ENCODE measurements at places on chromosomes 16 and 17. TPM values are rescaled to one million over a fixed set of nuclear protein-coding genes. Genes with fewer than 3 reads are reported as not detected.

Gene OGFOD3
- total RNA-seq: 24.4 TPM

Gene C17orf100
- 2.5 TPM for total RNA-seq

Gene ASGR1
- total RNA-seq: 1.1 TPM

Gene SCARF1
- 6.5 TPM for total RNA-seq

Gene SERPINF2
- 0.33 TPM for total RNA-seq

Gene ELP5
- 52.0 TPM for total RNA-seq

Gene KRT31
- not detected for total RNA-seq

DNA sequence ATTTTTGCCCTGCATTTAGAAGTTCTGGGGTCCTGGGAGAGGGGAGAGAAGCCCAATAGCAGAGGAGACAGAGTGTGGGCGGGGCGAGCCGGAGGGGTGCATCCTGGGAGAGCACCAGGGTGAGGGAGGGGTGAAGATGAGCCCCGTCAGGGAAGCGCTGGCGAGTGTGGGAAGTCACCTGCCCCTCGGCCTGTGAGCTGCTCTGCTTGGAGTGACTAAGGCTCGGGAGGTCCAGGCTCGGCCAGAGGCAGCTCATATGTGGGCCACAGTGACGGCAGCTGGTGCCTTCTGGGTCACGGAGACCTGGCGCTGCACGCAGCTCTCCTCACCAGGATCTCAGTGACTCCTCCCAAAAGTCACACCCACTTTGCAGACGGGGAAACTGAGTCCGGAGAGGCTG, 1.1 kb downstream of the ZG16B start:
- no peak overlapping the region for H3K27ac ChIP-seq
- DNase-seq: no peak
- no peaks in the 10 kb centered on the region for H3K27me3 ChIP-seq
- H3K4me3 ChIP-seq: no peak overlapping the region
- peaks cover 2% of the 10 kb centered on the region for H3K4me1 ChIP-seq
- no peaks in the 10 kb centered on the region for H3K36me3 ChIP-seq

DNA sequence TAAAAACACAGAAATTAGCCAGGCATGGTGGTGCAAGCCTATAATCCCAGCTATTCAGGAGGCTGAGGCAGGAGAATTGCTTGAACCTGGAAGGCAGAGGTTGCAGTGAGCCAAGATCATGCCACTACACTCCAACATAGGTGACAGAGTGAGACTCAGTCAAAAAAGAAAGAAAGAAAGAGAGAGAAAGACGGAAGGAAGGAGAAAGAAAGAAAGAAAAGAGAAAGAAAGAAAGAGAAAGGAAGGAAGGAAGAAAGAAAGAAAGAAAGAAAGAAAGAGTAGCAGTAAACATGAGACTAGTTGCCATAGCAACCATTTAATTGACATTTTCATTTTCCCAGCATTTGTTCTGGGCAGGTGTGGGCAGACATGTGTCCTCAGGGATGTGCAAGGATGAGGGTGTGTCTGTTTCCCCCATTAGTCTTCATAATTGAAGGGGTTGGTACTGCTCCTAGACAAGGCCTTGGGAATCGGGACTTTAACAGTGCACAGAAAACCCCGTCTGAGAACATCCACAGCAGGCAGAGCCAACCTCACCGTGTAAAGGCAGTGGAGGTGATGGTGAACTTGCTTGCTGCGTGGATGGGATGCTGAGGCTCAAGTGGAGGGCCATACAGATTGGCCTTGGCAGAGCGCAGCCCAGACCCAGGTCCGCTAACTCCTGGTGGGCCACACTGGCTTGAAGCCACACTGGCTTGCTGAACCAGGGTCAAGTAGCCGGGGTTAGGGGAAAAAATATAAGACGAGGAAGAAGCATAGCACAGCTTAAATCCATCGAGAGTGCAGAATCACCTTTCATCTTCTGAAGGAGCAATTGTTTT, 35.2 kb upstream of the KIFC3 start:
- H3K27ac ChIP-seq: no peak overlapping the region
- no peak overlapping the region for H3K4me3 ChIP-seq

DNA sequence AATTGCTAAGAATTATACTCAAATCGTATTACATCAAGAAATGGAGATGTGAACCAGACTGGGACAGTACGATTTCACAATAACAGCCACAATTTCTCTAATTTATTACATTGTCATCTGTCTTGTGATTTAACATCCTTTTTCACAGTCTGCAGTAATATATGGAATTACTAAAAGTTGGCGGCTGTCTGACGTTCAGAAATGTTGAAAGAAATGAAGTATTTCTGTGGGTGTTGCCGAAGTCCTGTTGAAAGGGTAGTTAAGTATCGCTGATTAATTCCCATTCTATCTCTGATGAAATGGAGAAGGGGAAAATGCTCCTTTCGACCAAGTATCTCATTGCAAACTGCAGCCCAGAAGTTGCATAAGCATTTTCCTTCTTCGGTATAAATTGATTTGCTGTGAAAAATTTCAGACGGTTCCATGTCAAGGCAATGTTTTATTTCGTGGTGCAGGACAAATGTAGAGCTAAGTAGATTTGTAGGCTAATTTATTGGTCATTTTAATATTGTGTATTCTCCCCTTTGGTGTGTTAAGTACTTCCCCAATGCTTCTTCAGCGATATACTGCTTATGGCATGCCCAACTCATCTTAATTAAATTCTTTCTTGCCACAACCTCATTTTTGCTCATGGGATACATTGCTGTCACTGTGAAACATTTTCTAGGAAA, 775.2 kb upstream of the RBFOX1 start:
- no peak overlapping the region for H3K4me3 ChIP-seq
- DNase-seq: no peak
- no peaks in the 10 kb centered on the region for H3K4me1 ChIP-seq
- no peak overlapping the region for H3K27ac ChIP-seq
- no peaks in the 10 kb centered on the region for H3K27me3 ChIP-seq

GRCh38 chr17:35586569-35587073, 501 bp upstream of the AP2B1 start:
- peaks cover 32% of the 10 kb centered on the region for H3K4me1 ChIP-seq
- peak overlapping the region; percentile 94 for H3K4me3 ChIP-seq
- H3K27me3 ChIP-seq: no peaks in the 10 kb centered on the region
- peak overlapping the region; percentile 99 for H3K27ac ChIP-seq
- H3K36me3 ChIP-seq: peaks cover 3% of the 10 kb centered on the region

DNA sequence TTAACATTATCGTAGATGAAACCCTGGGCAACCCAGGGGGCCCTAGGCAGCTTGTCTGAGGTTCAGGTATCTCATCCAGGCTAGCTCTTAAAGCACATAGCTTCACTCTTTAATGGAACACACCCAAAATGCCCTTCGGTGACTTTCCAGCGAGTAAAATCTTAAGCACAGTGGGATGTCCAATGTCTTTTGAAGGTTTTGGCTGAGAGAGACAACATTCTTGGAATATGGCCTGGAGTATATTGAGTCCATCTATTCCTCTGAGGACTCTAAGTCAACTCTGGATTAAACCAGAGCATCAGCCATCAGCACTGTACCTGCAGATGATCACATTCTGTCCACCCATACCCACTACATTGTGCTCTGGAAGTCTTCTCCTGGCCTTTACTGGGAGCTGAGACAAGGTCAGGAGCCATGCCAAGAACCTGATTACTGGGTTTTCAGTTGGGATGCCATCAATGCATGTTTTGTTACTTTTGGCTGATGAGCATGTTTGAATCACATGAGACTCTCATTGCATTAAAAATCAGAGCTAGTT, 63.4 kb upstream of the CDH11 start:
- no peaks in the 10 kb centered on the region for H3K36me3 ChIP-seq
- H3K4me1 ChIP-seq: no peaks in the 10 kb centered on the region
- H3K27me3 ChIP-seq: no peaks in the 10 kb centered on the region
- H3K4me3 ChIP-seq: no peak overlapping the region
- no peak overlapping the region for H3K27ac ChIP-seq

DNA sequence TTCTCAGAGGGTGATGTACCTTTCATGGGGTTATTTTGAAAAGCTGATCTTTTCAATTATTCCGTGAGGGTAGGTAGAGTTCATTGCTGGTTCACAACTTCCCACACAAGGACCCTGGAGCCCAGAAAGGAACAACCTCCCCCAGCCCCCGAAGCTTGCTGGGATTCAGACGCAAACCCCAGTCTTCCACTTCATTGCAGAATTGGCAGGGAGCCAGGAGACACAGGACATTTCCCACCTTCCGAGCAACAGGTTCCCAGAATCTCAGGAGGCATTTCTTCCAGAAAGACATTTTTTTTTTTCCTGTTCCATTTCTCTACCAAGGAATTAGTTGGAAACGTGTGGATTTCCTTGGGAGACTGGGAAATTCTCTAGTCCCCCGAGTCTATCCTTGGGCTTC, 106.1 kb downstream of the GP2 start:
- DNase-seq: no peak
- H3K27ac ChIP-seq: no peak overlapping the region
- H3K36me3 ChIP-seq: no peaks in the 10 kb centered on the region
- H3K4me1 ChIP-seq: no peaks in the 10 kb centered on the region
- H3K4me3 ChIP-seq: no peak overlapping the region
- H3K27me3 ChIP-seq: no peaks in the 10 kb centered on the region

GRCh38 chr17:72724267-72724666, 368.2 kb downstream of the SLC39A11 start:
- no peaks in the 10 kb centered on the region for H3K36me3 ChIP-seq
- peaks cover 53% of the 10 kb centered on the region for H3K4me1 ChIP-seq
- no peak overlapping the region for H3K4me3 ChIP-seq
- H3K27ac ChIP-seq: no peak overlapping the region
- H3K27me3 ChIP-seq: peaks cover 4% of the 10 kb centered on the region

DNA sequence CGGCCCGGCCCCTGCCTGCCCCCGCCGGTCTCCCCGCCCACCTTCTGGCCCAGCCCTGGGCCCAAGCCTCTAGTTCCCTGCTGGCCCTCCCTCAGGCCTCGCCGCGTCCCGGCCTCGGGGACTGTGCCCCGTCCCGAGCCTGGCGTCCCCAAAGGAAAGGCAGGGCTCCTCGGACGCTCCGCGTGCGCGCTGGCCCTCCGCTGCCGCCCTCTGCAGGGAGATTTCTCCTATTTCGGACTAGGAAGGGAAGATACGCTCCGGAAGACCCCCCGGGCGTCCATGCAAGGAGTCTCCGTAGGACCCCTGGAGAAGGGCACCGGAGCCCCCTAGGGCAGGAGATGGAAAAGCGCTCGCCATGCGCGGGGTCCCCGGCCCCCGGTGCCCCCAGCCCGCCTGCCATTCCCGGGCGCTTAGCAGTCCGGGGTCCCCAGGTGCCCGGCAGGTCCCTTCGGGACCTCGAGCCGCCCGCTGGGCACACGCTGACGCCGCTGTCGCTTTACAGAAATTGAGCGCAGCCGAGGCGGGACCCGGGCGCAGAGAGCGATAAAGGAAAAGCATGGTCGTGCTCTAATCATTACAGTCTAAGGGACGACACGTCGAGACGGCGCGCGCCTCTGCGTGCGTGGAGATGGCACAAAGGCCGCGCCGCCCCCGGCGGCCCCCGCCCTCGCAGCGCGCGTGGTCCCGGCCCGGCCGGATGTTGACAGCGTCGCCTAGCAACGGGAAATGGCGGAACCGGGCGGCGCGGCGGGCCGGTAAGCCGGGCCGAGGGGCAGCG, at the start of gene CCDC40:
TSS of gene CCDC40 (plus strand) at position 706 of the 778 bp plus-strand sequence. CDS start at position 727, 21 bp downstream.
- H3K4me3 ChIP-seq: peak within 1 kb of the TSS; percentile 93
- no peaks in the 10 kb centered on the region for H3K36me3 ChIP-seq
- peak within 1 kb of the TSS; percentile 69 for H3K27ac ChIP-seq
- peak; percentile 84 for DNase-seq

GRCh38 chr16:3065069-3065741, at the start of gene IL32:
Gene IL32, plus strand, starts transcription at chr16:3065640. Its CDS starts 172 bp downstream, at chr16:3065812.
- H3K27me3 ChIP-seq: no peaks in the 10 kb centered on the region
- peak within 1 kb of the TSS; percentile 98 for H3K4me3 ChIP-seq
- peaks cover 46% of the 10 kb centered on the region for H3K4me1 ChIP-seq
- peaks cover 54% of the 10 kb centered on the region for H3K36me3 ChIP-seq
- DNase-seq: peak; percentile 77
- H3K27ac ChIP-seq: peak within 1 kb of the TSS; percentile 98

DNA sequence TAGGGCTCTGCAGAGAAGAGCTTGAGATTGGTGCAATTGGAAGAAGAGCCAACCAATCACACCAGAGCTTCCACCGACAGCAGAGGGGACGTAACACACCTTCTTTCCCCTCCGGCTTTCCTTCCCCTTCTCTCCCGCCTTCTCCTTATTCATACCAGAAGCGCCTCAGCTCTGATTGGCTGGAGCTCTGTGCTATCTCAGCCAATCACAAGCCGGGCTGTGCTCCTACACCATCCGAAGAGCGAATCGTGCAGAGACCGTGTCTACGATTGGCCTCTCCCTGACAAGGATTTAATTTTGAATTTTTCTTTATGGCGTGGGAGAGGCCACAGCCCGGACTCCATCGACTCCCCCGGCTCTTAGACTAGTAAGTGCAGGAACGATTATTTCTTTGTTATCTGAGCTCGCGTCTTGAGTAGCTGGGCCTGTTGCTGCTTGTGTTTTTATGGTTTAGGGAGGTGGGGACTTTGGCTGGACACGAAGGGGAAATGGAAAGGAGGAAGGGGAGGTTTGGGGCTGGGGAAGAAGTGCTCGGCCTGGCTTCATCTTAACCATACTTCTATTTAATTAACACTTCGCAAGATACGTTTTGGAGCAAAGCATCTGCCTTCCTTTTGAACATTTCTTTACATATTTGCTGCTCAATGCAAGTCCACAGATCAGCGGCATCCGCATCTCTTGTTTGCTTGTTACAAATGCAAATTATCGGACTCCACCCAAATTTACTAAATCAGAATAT, at the start of gene PRR11:
TSS of gene PRR11 (plus strand) at position 308 of the 739 bp plus-strand sequence. CDS start 14,007 bp downstream, outside the sequence.
- no peak within 1 kb of the TSS for H3K27ac ChIP-seq
- no peak within 1 kb of the TSS for H3K4me3 ChIP-seq
- H3K4me1 ChIP-seq: peaks cover 47% of the 10 kb centered on the region
- DNase-seq: peak; percentile 79
